ENCODE measurements at places on chromosomes 11 and 22.

GRCh38 chr22:27906241-27906640 lies 12.8 kb downstream of the PITPNB start:
- no peak for DNase-seq

DNA sequence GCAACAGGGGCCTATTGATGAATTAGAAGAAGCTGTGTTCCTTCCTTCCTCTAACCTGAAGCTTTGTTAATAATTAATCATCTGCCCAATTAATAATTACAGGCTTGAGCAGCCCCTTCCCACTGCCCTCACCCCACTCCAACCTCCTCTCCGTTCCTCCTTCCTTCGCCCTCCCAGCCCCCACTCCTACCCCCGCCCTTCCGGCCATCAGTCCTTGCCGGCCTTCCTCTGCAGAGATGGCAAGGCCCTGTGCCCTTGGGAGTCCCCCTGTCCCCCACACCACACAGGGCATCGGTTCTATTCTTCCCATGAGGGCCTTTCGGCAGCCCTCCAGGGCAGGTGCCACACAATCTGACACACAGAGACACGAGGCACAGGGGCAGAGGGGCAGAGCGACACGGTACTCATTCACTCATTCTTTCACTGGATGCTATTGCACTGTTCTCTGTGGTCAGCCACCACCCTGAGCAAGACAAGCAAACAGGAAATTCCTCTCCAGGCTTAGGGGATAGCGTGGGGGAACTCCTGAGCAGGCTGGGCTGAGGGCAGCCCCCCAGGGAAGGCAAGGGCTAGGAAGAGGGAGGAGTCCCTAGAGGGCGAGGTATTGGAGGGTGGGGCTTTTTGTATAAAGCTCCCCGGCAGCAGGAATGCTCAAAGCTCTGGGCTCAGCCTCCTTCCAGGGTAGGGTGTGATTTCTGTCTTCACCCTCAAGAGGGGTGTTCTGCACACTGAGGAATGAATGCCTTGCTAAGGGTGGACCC lies 14.7 kb downstream of the MGAT3 start:
- DNase-seq = no peak

- peak; percentile 40 for DNase-seq
These were observed 14.9 kb downstream of the TMEM258 start for GRCh38 chr11:61777234-61778090.

- DNase-seq = no peak
These were observed 110.1 kb downstream of the CCDC81 start for GRCh38 chr11:86484795-86485166.

DNA sequence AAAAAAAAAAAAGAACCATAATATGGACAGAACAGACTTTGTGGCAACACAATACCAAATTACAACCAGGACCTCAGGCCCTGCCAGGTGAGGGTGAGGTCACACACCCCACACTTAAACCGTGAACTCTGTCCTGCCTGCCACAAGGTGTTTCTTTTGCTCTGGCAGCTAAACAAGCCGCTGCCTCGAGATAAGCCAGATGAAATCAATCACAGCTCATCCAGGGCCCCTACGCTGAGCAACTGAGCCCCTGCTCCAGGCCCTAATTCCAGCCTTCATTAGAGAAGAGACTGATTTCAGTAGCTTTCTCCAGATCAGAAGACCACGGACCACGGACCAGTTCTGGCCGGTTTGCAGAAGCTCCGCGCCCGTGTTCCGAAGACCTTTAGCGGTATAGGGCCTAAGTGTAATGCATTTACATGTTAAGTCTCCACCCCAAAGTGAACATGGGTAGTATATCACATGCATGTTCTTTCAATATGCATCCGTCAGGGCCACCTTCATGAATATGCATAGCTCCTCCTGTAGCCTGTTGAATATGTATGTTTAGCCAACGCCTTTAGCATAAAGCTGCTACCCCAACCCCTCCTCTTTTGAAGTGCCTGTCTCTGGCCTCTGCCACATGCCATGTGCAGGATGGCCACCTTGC lies 14.8 kb upstream of the RAC2 start:
- no peak for DNase-seq
